ENCODE measurements at places on chromosomes 3 and 15.

DNA sequence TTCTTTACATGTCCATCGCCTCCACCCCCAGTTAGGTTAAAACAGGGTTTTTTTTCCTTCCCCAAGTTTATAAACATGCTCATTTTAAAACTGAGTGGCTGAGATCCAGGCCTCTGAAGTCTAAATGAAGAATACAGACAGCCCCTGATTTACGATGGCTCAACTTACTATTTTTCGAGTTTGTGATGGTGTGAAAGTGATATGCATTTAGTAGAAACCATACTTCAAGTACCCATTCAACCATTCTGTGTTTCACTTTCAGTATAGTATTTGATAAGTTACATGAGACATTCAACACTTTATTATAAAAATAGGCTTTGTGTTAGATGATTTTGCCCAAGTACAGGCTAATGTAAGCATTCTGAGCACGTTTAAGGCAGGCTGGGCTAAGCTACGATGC lies 30.5 kb upstream of the GNB5 start:
- H3K4me1 ChIP-seq = peaks cover 25% of the 10 kb centered on the region
- DNase-seq = no peak
- H3K27me3 ChIP-seq = no peaks in the 10 kb centered on the region
- no peaks in the 10 kb centered on the region for H3K36me3 ChIP-seq
- H3K4me3 ChIP-seq = peak overlapping the region; percentile 90
- H3K27ac ChIP-seq = peak overlapping the region; percentile 96

GRCh38 chr3:125039131-125040100 lies 16.4 kb downstream of the HEG1 start:
- peaks cover 48% of the 10 kb centered on the region for H3K4me1 ChIP-seq
- H3K27me3 ChIP-seq = no peaks in the 10 kb centered on the region
- H3K27ac ChIP-seq = no peak overlapping the region
- peaks cover 3% of the 10 kb centered on the region for H3K36me3 ChIP-seq
- DNase-seq = no peak

DNA sequence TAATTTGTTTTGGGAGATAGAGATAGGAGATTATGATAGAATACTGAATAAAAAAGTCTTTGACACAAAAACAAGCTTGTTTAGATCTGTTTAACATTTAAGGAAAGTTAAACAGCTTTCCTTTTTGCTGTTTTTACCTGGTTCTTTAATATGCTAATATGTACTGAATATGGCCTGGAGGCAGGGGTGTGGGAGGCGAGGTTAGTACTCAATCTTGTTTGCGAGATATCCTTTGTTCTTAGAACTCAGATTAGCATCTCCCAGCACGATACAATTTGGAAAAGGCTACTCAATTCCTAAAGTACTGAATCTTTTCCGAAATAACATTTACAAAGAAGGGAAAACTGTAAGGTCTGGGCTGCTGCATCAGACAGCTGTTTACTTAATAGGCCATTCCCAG lies 40.8 kb upstream of the ST3GAL6 start:
- H3K4me3 ChIP-seq = no peak overlapping the region
- peaks cover 1% of the 10 kb centered on the region for H3K4me1 ChIP-seq
- no peak for DNase-seq
- peaks cover 3% of the 10 kb centered on the region for H3K36me3 ChIP-seq
- no peak overlapping the region for H3K27ac ChIP-seq

GRCh38 chr3:149596134-149596770 lies 61.6 kb downstream of the WWTR1 start:
- no peaks in the 10 kb centered on the region for H3K36me3 ChIP-seq
- DNase-seq = no peak
- H3K27me3 ChIP-seq = no peaks in the 10 kb centered on the region
- no peaks in the 10 kb centered on the region for H3K4me1 ChIP-seq
- H3K4me3 ChIP-seq = no peak overlapping the region

- H3K4me3 ChIP-seq = no peak overlapping the region
- H3K4me1 ChIP-seq = no peaks in the 10 kb centered on the region
- no peaks in the 10 kb centered on the region for H3K27me3 ChIP-seq
- no peaks in the 10 kb centered on the region for H3K36me3 ChIP-seq
These were observed 555.2 kb downstream of the MAGI1 start for GRCh38 chr3:65483480-65483879.

- no peaks in the 10 kb centered on the region for H3K27me3 ChIP-seq
- no peaks in the 10 kb centered on the region for H3K36me3 ChIP-seq
- H3K4me3 ChIP-seq = no peak overlapping the region
- H3K4me1 ChIP-seq = no peaks in the 10 kb centered on the region
- H3K27ac ChIP-seq = no peak overlapping the region
These were observed 657.2 kb downstream of the FHIT start for GRCh38 chr3:60594025-60594424.

DNA sequence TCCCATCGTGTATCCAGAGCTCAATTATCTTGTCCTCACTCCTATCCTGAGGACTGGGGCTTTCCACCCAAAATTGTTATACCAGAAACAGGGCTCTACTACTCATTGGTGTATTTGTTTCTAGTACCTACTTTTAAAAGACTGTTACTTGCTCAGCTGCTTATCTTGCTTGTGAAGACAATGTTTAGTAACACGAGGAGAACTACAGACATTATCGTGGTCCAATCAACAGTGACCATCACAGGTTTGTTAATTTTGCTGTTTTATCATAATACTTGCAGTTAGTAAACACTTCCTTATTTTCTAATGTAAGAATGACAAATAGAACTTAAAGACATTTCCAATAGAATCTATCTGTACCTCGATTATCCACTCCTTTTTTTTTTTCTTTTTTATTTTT lies 13.5 kb downstream of the LRCH3 start:
- H3K27me3 ChIP-seq = no peaks in the 10 kb centered on the region
- H3K36me3 ChIP-seq = peaks cover 18% of the 10 kb centered on the region
- no peak overlapping the region for H3K4me3 ChIP-seq
- H3K27ac ChIP-seq = peak overlapping the region; percentile 38
- H3K4me1 ChIP-seq = peaks cover 36% of the 10 kb centered on the region

DNA sequence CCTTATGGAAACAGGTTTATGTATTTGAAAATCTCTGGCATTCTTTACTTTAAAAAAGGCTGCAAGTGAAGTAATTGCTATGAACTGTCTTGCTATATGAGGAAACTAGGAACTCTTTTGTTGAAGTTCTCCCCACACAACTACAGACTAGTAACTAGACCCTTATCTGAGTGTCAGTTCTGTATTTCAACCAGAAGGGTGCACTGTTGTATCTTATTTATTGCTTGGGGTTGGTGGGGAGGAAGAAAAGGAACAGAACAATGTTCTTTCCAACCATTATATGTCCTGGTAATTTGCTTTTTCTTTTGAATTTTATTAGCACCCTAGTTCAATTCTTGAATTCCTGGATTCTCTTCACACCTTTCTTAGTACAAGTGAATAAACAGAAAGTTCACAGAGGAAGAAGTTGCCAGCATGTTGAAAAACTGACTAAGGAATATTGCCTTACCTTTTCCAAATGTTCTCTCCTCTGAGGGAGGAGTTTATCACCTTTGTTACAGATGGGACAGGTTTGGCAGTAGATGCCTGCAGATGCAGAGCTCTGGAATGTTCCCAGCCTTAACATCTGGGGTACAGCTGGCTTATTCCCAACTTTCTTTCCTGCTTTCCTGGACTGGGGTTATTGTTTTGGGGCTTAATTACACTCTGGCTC lies 162.4 kb upstream of the CFAP20DC start:
- no peak overlapping the region for H3K27ac ChIP-seq
- H3K36me3 ChIP-seq = no peaks in the 10 kb centered on the region
- H3K27me3 ChIP-seq = peaks cover 32% of the 10 kb centered on the region
- no peaks in the 10 kb centered on the region for H3K4me1 ChIP-seq
- H3K4me3 ChIP-seq = no peak overlapping the region

GRCh38 chr15:79620112-79620857 lies 188.1 kb downstream of the MINAR1 start:
- H3K4me3 ChIP-seq = no peak overlapping the region
- H3K36me3 ChIP-seq = peaks cover 2% of the 10 kb centered on the region
- no peak for DNase-seq
- H3K27ac ChIP-seq = no peak overlapping the region

DNA sequence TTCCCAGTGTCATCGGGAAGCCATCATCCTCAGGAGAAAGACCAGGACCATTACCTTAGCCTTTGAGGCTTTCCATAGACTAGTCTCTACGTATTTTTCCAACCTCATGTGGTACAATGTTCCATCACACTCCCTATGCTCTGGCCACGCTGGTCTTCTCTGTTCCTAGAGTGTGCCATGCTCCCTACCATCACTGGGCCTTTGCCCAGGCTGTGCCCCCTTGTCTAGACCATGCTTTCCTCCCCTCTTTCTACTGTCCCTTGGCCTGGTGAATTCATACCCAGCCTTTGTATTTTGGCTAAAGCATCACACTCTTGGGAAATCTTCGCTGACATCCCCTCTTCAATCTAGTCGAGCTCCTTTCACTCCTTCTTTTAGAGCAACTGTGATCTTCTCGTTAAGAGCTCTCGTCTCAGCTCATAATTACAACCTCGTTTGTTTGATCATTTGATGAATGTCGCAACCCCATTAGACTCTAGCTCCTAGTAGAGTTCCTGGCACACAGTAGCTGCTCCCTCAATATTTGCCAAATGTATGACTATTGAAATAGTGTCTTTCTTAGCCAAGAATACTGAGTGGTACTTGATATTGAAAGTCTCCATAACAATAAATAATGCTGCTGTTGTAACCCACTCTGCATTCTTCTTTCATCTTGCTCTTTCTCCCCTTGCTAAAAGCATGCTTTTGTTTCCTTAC lies 100.2 kb upstream of the FAM3D start:
- no peaks in the 10 kb centered on the region for H3K4me1 ChIP-seq
- no peak overlapping the region for H3K4me3 ChIP-seq
- H3K36me3 ChIP-seq = no peaks in the 10 kb centered on the region
- H3K27me3 ChIP-seq = peaks cover 20% of the 10 kb centered on the region

DNA sequence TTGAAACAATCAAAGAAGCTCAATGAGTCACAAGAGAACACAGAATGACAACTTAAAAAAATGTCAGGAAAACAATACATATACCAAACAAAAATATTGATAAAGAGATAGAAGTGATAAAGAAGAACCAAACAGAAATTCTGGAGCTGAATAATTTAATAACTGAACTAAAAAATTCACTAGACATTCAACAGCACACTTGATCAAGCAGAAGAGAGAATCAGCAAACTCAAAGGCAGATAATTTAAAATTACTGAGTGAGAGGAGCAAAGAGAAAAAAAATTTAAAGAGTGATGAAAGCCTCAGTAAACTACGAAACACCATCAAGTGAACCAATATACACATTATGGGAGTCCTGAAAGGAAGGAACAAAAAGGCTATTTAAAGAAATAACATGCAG lies 61.9 kb downstream of the SERP1 start:
- H3K27me3 ChIP-seq = peaks cover 5% of the 10 kb centered on the region
- no peak for DNase-seq
- no peaks in the 10 kb centered on the region for H3K4me1 ChIP-seq
- H3K27ac ChIP-seq = no peak overlapping the region
- no peaks in the 10 kb centered on the region for H3K36me3 ChIP-seq
- no peak overlapping the region for H3K4me3 ChIP-seq

DNA sequence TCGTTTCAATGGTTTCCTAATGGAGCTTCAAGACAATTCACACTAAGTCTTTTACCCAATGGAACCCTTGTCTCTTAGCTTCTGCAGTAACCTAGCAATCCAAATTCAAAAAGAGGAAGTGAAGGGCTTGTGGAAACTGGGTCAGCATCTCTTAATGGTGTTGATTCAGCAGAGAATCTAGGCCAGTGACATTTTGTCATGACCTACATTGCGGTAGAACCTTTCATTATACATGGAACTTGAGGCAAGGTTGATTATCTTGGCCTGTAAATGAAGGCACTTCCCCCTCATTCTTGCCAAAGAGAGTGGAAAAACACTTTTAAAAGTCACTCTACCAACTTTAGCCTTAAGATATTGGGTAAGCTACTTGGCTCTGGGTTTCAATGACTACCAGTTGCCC lies 42.8 kb downstream of the C2CD4B start:
- H3K36me3 ChIP-seq = peaks cover 3% of the 10 kb centered on the region
- H3K4me3 ChIP-seq = no peak overlapping the region
- H3K4me1 ChIP-seq = peaks cover 11% of the 10 kb centered on the region
- H3K27me3 ChIP-seq = peaks cover 15% of the 10 kb centered on the region
- DNase-seq = no peak

- H3K4me3 ChIP-seq = no peak overlapping the region
- DNase-seq = no peak
- H3K27me3 ChIP-seq = no peaks in the 10 kb centered on the region
These were observed 251.3 kb downstream of the CTNNB1 start for GRCh38 chr3:41450416-41451231.

DNA sequence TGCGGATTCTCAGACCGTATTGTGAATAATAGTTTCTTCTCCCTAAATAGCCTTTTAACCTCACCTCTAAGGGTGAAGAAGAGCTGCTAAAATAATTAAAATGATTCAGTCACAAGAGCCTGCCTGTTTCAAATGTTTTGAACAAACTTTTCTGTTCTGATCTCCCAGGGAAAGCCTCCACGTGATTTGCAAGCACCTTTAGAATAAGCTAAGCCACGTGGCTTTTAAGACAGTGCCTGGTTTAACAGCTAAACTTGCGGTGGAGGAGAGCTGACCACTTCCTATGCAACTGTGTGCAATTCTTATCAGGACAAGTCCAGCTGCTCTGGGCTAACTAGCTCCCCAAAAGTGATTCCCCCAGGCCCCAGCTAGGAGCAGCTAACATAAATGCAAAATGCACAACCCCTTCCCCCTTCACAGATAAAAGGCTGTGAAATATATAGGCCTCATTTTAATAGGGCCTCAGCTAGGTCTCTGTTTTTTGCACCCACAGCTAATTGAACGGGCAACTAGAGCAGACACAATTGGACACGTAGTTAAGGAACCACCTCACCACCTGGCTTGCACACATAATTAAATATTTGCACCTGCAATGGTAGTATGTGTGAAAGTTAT lies 401.2 kb upstream of the NR2F2 start:
- no peaks in the 10 kb centered on the region for H3K27me3 ChIP-seq
- H3K36me3 ChIP-seq = no peaks in the 10 kb centered on the region
- DNase-seq = no peak
- H3K27ac ChIP-seq = peak overlapping the region; percentile 44
- H3K4me3 ChIP-seq = peak overlapping the region; percentile 56
- peaks cover 21% of the 10 kb centered on the region for H3K4me1 ChIP-seq

GRCh38 chr15:40439461-40439959 lies 1.2 kb upstream of the BAHD1 start:
- peaks cover 14% of the 10 kb centered on the region for H3K27me3 ChIP-seq
- H3K4me3 ChIP-seq = peak overlapping the region; percentile 93
- H3K36me3 ChIP-seq = peaks cover 19% of the 10 kb centered on the region
- peak overlapping the region; percentile 74 for H3K27ac ChIP-seq
- DNase-seq = no peak

DNA sequence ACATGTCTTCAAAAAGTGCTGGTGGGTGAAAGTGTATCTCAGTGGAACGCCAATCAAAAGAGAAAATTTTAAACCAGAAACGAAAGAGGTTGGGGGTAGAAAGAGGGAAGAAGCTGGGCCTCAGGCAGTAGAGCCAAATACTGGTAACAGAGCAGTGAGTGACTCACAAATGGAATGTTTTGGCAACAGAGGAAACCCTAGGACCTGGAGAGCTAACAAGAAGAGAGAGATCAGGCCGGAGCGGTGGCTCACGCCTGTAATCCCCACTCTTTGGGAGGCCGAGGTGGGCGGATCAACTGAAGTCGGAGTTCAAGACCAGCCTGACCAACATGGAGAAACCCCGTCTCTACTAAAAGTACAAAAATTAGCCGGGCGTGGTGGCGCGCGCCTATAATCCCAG lies 450.8 kb upstream of the NAALADL2 start:
- no peaks in the 10 kb centered on the region for H3K36me3 ChIP-seq
- DNase-seq = no peak
- no peaks in the 10 kb centered on the region for H3K27me3 ChIP-seq
- H3K4me3 ChIP-seq = no peak overlapping the region
- H3K27ac ChIP-seq = no peak overlapping the region

- peaks cover 11% of the 10 kb centered on the region for H3K36me3 ChIP-seq
- H3K4me1 ChIP-seq = peaks cover 47% of the 10 kb centered on the region
- no peak for DNase-seq
- H3K4me3 ChIP-seq = no peak overlapping the region
These were observed 9.4 kb downstream of the AAGAB start for GRCh38 chr15:67244971-67245478.
